CD4-positive, alpha-beta T cell treated with Interleukin-6 for 4 hours (primary cell): ENCODE measurements at places on chromosomes 5 and 9.

DNA sequence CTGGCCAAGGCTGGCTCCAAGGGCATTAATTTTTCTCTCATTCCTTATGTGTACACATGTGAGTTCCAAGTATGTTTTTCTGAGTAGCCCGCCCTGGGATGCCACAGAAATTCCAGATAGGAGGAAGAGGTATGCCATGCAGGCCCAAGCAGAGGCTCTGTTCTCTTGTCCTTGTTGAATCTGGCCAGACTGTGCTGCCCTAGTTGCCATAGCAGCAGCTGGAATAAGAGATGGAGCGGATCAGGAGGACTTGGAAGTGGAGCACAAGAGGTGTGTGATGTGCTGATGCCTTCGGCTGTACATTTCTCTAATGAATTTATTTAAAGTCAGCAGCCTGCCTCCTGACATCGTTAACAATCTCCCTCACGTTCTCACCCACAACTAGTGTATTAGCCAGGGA, 235.6 kb upstream of the RPS23 start:
- DNase-seq = no peak

DNA sequence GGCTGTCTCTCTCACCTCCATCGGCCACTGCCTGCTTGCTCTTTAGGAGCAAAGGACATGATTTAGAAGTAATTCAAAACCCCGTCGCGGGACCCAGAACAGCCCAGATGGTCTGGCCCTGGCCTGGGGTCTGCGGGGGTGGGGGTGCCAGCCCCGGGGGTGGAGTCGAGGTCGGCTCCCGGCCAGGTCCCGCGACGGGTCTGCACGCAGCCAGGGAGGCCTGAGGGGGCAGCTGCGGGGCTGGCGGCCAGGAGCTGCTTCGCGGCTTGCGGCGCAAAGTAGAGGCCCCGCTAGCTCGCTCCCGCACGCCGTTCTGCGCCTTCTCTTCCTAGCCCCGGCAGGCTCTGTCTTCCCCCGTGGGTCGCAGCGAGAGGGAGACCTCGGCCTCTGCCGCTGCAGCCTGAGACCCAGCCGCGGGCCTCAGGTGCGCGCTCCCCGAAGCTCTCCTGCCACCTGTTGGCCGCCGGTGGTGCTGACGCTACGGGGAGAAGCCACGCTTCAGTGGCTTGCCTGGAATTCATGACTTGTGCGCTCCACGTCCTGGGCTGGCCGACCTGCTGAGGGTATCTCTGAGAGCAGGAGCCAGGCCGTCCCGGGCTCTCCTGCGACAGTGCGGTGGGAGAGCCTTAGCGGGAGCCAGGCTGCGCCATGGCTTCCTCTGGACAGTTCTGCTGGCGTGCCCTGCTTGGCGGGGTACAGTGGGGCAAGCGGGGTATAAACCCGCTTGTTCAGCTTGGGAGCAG, 157.2 kb upstream of the PITX1 start:
- peak; percentile 70 for DNase-seq

- no peak for DNase-seq
Measured at GRCh38 chr5:72653586-72653985, 146.4 kb upstream of the ZNF366 start.

DNA sequence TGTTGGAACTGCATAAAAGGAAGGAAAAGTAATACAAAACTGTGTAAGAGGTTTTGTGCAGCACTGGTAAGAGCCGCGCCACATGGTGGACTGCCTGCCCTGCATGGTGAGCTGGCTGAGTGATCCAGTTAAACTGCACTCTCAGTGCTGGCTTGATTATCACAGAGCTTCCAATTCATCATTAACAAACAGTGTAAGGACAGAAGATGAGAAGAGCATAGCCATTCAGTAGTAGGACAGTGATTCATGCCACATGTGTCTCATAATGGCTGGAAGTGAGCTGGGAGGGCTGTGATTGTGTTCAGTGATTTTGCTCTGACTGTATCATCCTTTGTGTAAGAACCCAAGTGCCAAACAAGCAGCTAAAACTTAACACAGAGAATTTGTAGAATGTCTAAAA, 14.1 kb downstream of the ASPN start:
- no peak for DNase-seq

DNA sequence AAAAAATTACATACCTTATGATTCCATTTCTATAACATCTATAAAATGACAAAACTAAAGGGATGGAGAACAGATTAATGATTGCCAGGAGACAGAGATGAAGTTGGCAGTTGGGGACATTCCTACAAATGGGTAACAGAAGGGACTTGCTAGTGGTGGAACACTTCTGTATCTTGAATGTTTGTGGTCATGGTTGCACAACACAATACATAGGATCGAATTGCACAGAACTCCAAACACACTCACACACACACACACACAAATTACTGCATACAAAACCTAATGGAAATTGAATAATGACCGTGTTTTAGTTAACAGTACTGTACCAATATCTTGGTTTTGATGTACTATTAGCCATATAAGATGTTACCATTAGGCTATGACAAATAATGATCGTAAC, 330.7 kb upstream of the POU5F2 start:
- no peak for DNase-seq
